ENCODE measurements at places on chromosomes 3 and 15.

- peaks cover 30% of the 10 kb centered on the region for H3K36me3 ChIP-seq
- H3K4me3 ChIP-seq: peak overlapping the region; percentile 88
- H3K27ac ChIP-seq: peak overlapping the region; percentile 73
- no peaks in the 10 kb centered on the region for H3K27me3 ChIP-seq
- no peak for DNase-seq
Measured at GRCh38 chr15:82540984-82541431, 751 bp upstream of the RPS17 start.

DNA sequence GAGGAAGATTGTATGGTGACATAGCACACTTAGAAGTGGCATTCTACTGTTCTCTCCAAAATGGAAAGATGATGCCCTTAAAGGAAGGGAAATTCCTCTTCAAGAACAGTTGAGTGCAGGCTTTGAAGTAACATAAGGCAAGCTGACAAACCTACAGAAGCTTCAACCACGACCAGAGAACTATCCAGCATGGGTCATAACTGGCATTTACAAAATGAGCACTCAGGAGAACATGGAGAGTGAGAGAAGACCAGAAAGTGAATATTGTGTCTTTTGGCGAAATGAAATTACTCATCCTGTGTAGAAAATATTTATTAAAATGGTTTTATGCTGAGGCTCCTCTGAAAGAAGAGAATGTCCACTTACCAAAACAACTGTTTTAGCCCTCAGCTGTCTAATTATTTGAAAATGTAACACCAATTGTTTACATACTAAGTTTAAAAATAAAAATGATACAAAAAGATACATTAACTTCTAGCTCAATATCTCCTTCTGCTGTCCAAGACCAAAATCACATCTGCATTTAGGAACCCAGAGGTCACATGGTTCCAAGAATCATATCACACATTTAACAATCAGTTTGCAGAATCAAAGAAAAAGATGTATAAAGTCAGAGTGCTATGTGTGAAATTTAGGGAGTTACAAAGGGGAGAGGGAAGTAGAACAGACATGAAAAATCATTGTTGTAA, 216.9 kb downstream of the ATP8B4 start:
- H3K36me3 ChIP-seq: no peaks in the 10 kb centered on the region
- peaks cover 47% of the 10 kb centered on the region for H3K4me1 ChIP-seq
- H3K27ac ChIP-seq: peak overlapping the region; percentile 82

GRCh38 chr3:139455855-139456254, 20.5 kb downstream of the RBP2 start:
- H3K4me3 ChIP-seq: no peak overlapping the region
- DNase-seq: no peak
- H3K27me3 ChIP-seq: no peaks in the 10 kb centered on the region
- H3K36me3 ChIP-seq: no peaks in the 10 kb centered on the region

- DNase-seq: no peak
- H3K27me3 ChIP-seq: no peaks in the 10 kb centered on the region
- H3K27ac ChIP-seq: no peak overlapping the region
- H3K36me3 ChIP-seq: no peaks in the 10 kb centered on the region
Measured at GRCh38 chr3:23549148-23549910, 256.4 kb upstream of the UBE2E1 start.

DNA sequence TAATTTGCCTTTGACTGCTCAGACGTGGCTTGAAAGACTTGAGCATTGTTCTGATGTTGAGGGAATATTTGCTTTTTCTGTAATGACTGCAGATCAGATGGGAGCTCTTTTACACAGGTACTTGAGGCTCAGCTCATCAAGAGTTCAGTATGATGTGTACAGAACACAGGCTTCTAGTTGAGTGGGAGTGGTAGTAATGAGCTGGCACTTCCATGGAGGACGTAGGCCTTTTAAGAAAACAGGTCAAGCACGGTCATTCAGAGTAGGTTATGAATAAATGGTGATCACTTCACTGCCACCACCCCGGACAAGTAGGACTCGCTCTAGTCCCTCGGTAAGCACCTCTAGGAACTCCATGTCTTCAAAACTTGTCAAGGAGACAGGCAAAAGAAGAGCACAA, 8.8 kb downstream of the EMC4 start:
- no peaks in the 10 kb centered on the region for H3K4me1 ChIP-seq
- no peaks in the 10 kb centered on the region for H3K27me3 ChIP-seq
- no peaks in the 10 kb centered on the region for H3K36me3 ChIP-seq
- H3K4me3 ChIP-seq: no peak overlapping the region
- DNase-seq: no peak

GRCh38 chr15:66136948-66137347, 116.6 kb downstream of the MEGF11 start:
- no peak for DNase-seq
- H3K27ac ChIP-seq: no peak overlapping the region
- H3K4me1 ChIP-seq: no peaks in the 10 kb centered on the region
- H3K36me3 ChIP-seq: no peaks in the 10 kb centered on the region

- no peak for DNase-seq
- no peaks in the 10 kb centered on the region for H3K36me3 ChIP-seq
- no peak overlapping the region for H3K27ac ChIP-seq
- H3K4me3 ChIP-seq: no peak overlapping the region
- H3K27me3 ChIP-seq: no peaks in the 10 kb centered on the region
- no peaks in the 10 kb centered on the region for H3K4me1 ChIP-seq
Measured at GRCh38 chr3:24533561-24534193, 39.0 kb upstream of the THRB start.

DNA sequence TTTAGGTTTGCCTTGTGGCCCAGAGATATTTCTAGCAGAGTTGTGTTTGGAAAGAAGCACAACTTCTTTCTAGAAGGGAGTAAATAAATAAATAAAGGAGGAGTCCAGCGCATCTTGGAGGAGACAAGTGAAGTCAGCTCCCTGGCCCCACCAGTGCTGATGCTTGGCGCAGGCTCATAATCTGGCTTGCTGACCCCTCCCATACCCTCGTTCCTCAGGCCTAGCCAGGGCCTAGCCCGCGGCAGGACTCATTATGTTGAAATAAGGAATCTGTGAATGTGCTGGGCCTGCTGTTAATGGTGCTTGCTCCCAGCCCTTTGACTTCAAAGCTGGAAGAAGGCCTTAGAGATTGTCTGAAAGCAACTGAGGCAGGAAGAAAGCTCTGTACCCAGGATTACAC, 3.1 kb downstream of the ZNF710 start:
- peak overlapping the region; percentile 95 for H3K27ac ChIP-seq
- no peaks in the 10 kb centered on the region for H3K27me3 ChIP-seq
- H3K36me3 ChIP-seq: no peaks in the 10 kb centered on the region
- H3K4me1 ChIP-seq: peaks cover 73% of the 10 kb centered on the region
- peak overlapping the region; percentile 4 for H3K4me3 ChIP-seq
